ENCODE measurements at places on chromosomes 2 and 18.

DNA sequence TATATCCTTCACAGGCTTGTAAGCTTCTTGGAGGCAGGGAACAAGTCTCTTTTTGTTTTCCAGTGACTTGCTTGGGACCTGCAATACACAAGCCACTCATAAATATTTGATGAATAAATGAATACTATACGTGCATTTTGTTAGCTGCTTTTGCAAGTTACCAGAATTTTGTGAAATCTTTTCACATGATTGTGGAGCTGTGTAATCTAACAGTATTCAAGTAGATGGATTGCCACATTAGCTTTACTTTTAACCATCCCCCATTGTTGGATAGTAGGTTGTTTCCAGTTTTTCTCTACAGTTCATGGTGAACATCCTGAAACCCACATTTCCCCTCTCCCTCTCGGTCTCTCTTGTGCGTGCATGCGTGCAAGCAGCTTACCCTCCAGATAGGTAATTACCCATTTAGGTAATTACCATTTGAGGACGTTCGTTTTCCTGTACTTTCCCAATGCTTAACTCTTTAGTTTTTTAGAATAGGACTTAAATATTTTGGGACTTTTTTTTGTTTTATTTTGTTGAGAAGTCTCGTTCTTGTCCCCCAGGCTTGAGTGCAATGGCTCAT lies 12.5 kb downstream of the ZNF407 start:
- DNase-seq, result no peak

- DNase-seq, result no peak
Measured at GRCh38 chr2:60495041-60495625, 58.3 kb downstream of the BCL11A start.

DNA sequence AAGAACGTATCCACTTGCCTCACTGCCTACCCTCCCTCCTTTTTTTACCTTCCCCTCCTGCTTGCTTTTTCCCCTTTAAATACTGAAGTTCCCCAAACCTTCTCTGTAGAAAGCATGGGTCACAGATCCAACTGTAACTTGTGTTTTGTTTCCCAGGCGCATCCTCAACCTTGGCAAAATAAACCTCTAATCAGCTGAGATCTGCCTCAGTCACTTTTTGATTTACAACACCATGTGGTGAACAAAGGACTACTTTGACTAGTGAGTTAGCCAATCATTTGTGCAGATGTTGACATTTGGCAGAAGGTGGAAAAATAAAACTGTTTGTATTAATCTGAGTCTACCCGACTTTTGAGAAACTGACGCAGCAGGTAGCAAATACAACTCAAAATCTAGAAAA lies 23.3 kb upstream of the MCM6 start:
- DNase-seq, result no peak

DNA sequence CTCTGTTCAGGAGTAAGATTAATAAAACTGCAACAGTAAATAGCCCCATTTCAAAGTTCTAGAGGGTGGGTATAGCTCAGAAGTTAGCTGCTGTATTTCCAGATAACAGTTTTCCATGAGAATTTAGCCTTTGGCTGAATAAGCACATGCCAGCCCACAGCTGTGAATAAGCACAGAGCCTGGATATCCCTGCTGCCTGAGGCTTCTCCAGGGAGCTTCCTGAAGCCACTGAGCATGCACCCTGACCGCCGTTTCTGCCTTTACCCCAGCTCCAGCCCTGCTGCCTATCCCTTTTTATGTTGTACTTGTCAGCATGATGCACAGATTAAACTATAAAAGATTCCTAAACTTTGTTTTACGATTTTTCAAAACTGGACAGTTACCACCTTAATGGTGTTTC lies 85.3 kb downstream of the FEZ2 start:
- no peak for DNase-seq

- DNase-seq, result no peak
Measured at GRCh38 chr2:84319581-84319980, 139.5 kb downstream of the SUCLG1 start.

GRCh38 chr18:79394534-79395307 lies 1.0 kb upstream of the NFATC1 start:
- peak; percentile 45 for DNase-seq

DNA sequence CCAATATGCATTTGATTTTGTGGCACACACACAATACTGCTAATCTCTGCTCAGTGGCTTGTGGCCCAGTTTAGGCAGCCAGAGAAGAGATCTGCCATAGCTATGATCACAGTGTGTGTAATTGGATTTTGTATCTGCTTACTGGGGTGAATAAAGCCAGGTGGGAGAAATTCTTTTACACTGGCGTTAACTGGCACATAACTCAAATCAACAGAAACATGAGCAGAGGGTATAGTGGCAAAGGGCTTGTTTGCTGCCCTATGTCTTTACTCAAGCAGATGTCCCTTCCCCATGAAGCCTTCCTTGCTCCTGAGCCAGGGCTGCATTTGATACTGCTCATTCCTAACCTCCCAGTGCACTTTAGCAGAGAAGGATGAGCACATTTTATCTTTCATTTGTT lies 28.5 kb downstream of the STON1 start:
- DNase-seq, result no peak

- DNase-seq, result no peak
Measured at GRCh38 chr2:39275016-39275415, 31.2 kb upstream of the CDKL4 start.

DNA sequence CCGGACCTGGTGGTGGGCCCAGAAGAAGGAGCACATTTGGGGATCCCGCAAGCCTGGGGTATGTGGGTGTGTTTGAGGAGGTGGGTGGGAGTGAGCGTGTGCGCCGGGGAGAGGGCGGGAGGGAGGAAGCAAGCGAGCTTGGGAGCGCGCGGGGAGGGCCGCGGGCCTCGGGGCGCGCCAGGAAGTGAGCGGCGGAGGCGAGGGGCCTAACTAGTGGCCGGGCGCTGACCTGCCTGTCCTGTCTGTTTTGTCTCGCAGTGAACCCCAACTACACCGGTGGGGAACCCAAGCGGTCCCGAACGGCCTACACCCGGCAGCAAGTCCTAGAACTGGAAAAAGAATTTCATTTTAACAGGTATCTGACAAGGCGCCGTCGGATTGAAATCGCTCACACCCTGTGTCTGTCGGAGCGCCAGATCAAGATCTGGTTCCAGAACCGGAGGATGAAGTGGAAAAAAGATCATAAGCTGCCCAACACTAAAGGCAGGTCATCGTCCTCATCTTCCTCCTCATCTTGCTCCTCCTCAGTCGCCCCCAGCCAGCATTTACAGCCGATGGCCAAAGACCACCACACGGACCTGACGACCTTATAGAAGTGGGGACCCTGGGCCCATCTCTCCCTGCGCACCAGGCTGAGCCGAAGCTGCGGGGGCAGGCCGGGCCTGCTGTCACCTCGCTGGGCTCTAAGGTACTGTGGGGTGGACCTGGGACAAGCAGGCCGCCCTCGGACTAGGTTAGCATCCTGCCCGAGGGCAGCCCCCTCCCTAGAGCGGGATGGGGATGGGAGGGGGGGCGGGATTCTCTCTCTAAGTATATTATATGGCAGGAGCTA lies 1.2 kb downstream of the HOXD4 start:
- no peak for DNase-seq

Measured in Jurkat, Clone E6-1 (cell line).